ENCODE measurements at places on chromosomes 6 and 20.

DNA sequence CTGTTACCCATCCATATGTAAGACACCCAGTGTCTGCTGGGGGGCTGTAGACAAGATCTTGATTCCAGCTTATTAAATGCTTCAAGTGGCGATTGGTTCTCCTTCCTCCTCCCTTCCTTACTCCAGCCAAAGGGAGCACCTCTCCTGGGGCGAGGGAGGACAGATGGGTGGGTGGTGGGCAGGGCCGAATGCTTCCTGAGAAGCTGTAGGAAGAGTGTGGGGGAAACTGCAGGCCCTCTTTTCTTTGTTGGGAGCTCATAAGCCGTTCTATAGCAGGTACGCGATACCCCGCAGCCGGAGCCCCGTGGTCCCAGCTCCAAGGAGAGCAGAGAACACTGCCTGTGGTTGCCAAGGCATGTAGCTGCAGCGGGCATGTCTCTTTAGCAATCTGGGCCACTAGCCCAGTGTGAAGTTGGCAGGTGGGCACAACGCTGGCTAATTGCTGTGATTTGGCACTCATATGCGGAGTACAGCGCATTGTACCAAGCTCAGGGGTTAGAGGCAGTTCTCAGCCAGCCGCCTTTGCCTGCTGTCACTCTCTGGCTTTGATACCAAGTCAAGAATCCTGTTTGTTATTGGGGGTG lies 14.7 kb upstream of the KCNG1 start:
- DNase-seq, result no peak

GRCh38 chr6:3726421-3726820 lies 25.1 kb downstream of the PXDC1 start:
- no peak for DNase-seq

- no peak for DNase-seq
These were observed 186.5 kb downstream of the MAFB start for GRCh38 chr20:40502576-40502975.

- DNase-seq, result no peak
These were observed 45.1 kb downstream of the COL9A1 start for GRCh38 chr6:70257768-70258273.

- DNase-seq, result no peak
These were observed 6.7 kb downstream of the OPN5 start for GRCh38 chr6:47788498-47788884.

Measured in neural crest cell (in vitro differentiated cells).